Activated T-cell treated with anti-CD3 and anti-CD28 coated beads, Interleukin-2, amount 50 U/mL, for 72 hours (primary cell): ENCODE measurements at places on chromosomes 6 and 20.

GRCh38 chr6:112337209-112337638 lies 9.9 kb upstream of the RFPL4B start:
- no peak for DNase-seq

DNA sequence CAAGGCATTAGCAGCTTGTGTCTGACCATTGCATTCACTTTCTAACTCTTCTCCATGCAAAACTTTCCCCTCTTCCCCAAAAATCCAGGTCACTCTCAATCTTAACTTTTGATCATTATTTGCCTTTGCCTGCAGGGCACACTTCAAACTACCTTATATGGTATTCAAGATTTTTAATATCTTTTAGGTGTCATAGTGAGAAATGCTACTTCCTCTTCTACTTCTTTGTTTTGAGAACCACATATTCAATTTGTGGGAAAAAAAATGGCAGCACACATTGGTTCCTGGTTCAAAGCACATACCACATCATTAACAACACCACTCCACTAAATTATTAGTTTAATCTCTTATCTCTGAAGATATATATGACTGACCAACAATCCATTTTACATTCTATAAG lies 1267.0 kb upstream of the CITED2 start:
- no peak for DNase-seq

DNA sequence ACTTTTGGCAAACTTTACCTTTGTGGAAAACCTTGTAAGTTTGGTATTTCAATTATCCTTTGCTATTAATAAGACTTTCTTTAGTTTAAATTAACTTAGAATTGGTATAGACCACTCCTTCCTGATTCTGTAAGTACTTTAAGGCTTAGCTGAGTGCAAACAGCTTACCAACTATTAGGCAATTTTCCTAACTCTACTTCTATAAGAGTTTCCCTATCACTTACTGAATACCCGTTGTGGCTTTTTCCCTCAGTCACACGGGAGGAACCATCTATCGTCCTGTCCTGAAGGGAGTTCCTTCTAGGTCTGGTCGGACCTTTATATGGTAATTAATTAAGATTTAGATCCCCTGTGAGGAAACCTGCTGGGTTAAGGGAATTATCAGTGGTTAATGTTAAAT lies 9.6 kb downstream of the SLC35A1 start:
- no peak for DNase-seq

DNA sequence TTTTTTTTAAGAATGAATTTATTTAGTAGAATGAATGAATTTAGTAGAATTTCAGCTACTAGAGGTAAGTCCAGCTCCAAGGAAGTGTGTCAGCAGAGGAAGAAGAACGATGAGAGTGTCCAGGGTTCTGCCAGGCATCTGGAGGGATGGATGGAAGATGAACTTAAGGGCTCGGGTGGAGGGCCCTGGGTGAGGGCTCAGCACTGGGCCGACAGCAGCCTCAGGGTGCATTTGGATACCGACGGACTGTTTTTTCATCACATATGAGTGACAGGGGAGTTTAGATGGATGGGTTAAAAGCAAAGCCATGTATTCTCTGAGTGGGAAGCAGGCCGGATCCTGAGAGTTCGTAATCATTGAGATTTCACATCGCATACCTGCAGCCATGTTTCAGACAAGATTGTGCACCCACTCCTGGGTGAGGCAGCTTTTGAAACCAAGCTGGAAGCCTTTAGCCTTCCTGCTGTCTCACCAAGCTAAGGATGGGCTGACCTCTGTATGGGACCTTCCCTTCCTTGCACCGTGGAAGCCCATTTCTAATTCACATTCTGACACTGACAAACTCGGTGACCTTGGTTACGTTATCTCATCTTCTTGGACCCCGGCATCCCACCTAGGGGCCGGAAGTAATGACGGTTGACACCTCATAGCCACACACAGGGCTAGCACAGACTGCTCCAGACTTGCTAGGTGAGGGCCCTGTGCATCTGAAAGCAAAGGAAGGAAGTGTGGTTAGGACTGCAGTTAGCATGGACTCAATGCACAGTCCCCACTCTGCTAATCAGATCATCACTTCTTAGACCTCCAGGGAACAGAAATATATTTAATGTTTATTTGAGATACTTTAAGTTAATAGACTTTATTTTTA lies 228.5 kb downstream of the SLC24A3 start:
- DNase-seq, result no peak

DNA sequence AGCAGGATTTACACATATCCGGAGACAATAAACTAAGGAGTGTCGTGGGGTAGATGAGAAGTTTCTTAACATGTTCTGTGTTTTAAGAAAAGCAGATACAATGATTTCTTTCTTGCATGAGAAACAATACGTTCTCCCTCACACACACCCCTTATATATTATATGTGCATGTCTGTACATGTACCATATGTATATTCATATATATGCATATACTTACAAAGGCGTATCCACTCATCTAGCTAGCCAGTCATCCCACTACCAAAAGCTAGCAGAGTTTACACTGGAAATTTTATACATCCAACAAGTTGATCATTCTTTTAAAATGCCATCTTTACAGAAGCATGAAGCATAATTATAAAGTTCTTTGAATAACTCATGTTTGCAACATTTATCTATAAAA lies 14.9 kb downstream of the ARG1 start:
- no peak for DNase-seq
